ENCODE measurements at places on chromosomes 2 and 18. TPM values are rescaled to one million over a fixed set of nuclear protein-coding genes. Genes with fewer than 3 reads are reported as not detected.

The KLHL14 gene
- total RNA-seq = 39.6 TPM

The CFC1 gene
- total RNA-seq = 0.49 TPM

The SMIM21 gene
- not detected for total RNA-seq

The CCDC74B gene
- 4.7 TPM for total RNA-seq

The HOXD1 gene
- not detected for total RNA-seq

The SULT1C3 gene
- total RNA-seq = not detected

The HOXD9 gene
- total RNA-seq = not detected

The MITD1 gene
- total RNA-seq = 15.5 TPM

The APLF gene
- total RNA-seq = 4.7 TPM

The CRYGD gene
- 1.2 TPM for total RNA-seq

The PID1 gene
- total RNA-seq = 32.0 TPM

The SPHKAP gene
- total RNA-seq = 37.4 TPM

The RAD51AP2 gene
- total RNA-seq = 0.25 TPM

The RRM2 gene
- 4.4 TPM for total RNA-seq

The KATNAL2 gene
- total RNA-seq = 3.4 TPM

The KIF1A gene
- 181 TPM for total RNA-seq

The HOXD12 gene
- not detected for total RNA-seq

The MPP4 gene
- 0.25 TPM for total RNA-seq

The RBM43 gene
- total RNA-seq = 3.9 TPM

The PLCD4 gene
- 0.25 TPM for total RNA-seq

The GKN1 gene
- 2.0 TPM for total RNA-seq

The ICA1L gene
- 99.8 TPM for total RNA-seq

The REG3G gene
- total RNA-seq = not detected

The AFF3 gene
- total RNA-seq = 81.4 TPM

The ANKRD30BL gene
- 8.9 TPM for total RNA-seq

The ZFP36L2 gene
- total RNA-seq = 9.6 TPM

The ARHGAP28 gene
- total RNA-seq = 16.2 TPM

Measured in temporal lobe (tissue), 4 donors.